Placental epithelial cell (primary cell): ENCODE measurements at places on chromosomes 3 and 15. TPM values are rescaled to one million over a fixed set of nuclear protein-coding genes. Genes with fewer than 3 reads are reported as not detected.

Gene EXOSC7
- 41.9 and 51.8 TPM in 2 replicates for total RNA-seq

Gene LCTL
- under 0.01 and 0.43 TPM in 2 replicates for total RNA-seq

Gene LRRC31
- not detected in 2 replicates for total RNA-seq

Gene ERICH6
- total RNA-seq: 0.33 and 0.39 TPM in 2 replicates

Gene GOLGA6L9
- 0.76 and 1.2 TPM in 2 replicates for total RNA-seq

Gene ABCF3
- 58.9 and 69.1 TPM in 2 replicates for total RNA-seq

Gene NANOGP8
- not detected in 2 replicates for total RNA-seq

Gene TGM5
- not detected in 2 replicates for total RNA-seq

Gene WDR5B
- 6.9 and 7.9 TPM in 2 replicates for total RNA-seq

Gene TEX9
- total RNA-seq: 2.6 and 7.5 TPM in 2 replicates

Gene FAM219B
- total RNA-seq: 30.1 and 31.4 TPM in 2 replicates

Gene ITGA11
- total RNA-seq: 0.11 and 0.79 TPM in 2 replicates

Gene SEC22C
- 34.9 and 65.2 TPM in 2 replicates for total RNA-seq

Gene ACKR2
- 58.5 and 83.1 TPM in 2 replicates for total RNA-seq

Gene DCUN1D1
- total RNA-seq: 16.9 and 28.3 TPM in 2 replicates

Gene TMCO5A
- not detected in 2 replicates for total RNA-seq

Gene OPA1
- 46.7 and 54.0 TPM in 2 replicates for total RNA-seq

Gene NR2E3
- total RNA-seq: 0.54 and 1.6 TPM in 2 replicates

Gene OCA2
- total RNA-seq: under 0.01 TPM in 1 of 2 replicates, not detected in the other

Gene CCDC39
- not detected in 2 replicates for total RNA-seq

Gene MYNN
- total RNA-seq: 19.6 and 23.9 TPM in 2 replicates

Gene UBE2E2
- total RNA-seq: 38.2 and 88.7 TPM in 2 replicates

Gene ERC2
- total RNA-seq: under 0.01 and 0.98 TPM in 2 replicates

Gene IRAK2
- total RNA-seq: 0.87 and 1.6 TPM in 2 replicates

Gene CFAP44
- total RNA-seq: 2.6 and 7.5 TPM in 2 replicates

Gene LHFPL4
- total RNA-seq: not detected in 2 replicates

Gene STX19
- total RNA-seq: 0.79 and 1.2 TPM in 2 replicates

Gene CEP152
- 3.3 and 4.3 TPM in 2 replicates for total RNA-seq

Gene SAXO2
- total RNA-seq: 0.39 and 6.6 TPM in 2 replicates

Gene NOX5
- 0.22 and 0.39 TPM in 2 replicates for total RNA-seq

Gene RAB6B
- total RNA-seq: under 0.01 and 0.33 TPM in 2 replicates

Gene SETD5
- total RNA-seq: 110 and 141 TPM in 2 replicates

Gene ZNF80
- total RNA-seq: under 0.01 TPM in 1 of 2 replicates, not detected in the other

Gene PLSCR4
- total RNA-seq: 11.0 and 11.4 TPM in 2 replicates

Gene ARRDC4
- 6.1 and 18.8 TPM in 2 replicates for total RNA-seq

Gene COPB2
- 168 and 249 TPM in 2 replicates for total RNA-seq

Gene ROPN1
- total RNA-seq: not detected in 2 replicates

Gene WNT7A
- 2.0 and 6.8 TPM in 2 replicates for total RNA-seq

Gene GOLGA6D
- total RNA-seq: not detected in 2 replicates

Gene MKRN2OS
- total RNA-seq: 1.1 TPM in 1 of 2 replicates, not detected in the other

Gene SLC49A4
- total RNA-seq: 19.6 and 24.4 TPM in 2 replicates

Gene SYNPR
- total RNA-seq: not detected in 2 replicates

Gene BSN
- under 0.01 and 0.11 TPM in 2 replicates for total RNA-seq

Gene CELF6
- 0.11 and 0.79 TPM in 2 replicates for total RNA-seq

Gene TRH
- total RNA-seq: not detected in 2 replicates

Gene USP50
- total RNA-seq: not detected in 2 replicates

Gene CPNE9
- not detected in 2 replicates for total RNA-seq

Gene DLEC1
- 0.11 and 0.39 TPM in 2 replicates for total RNA-seq
